ENCODE measurements at places on chromosomes 3 and 15.

DNA sequence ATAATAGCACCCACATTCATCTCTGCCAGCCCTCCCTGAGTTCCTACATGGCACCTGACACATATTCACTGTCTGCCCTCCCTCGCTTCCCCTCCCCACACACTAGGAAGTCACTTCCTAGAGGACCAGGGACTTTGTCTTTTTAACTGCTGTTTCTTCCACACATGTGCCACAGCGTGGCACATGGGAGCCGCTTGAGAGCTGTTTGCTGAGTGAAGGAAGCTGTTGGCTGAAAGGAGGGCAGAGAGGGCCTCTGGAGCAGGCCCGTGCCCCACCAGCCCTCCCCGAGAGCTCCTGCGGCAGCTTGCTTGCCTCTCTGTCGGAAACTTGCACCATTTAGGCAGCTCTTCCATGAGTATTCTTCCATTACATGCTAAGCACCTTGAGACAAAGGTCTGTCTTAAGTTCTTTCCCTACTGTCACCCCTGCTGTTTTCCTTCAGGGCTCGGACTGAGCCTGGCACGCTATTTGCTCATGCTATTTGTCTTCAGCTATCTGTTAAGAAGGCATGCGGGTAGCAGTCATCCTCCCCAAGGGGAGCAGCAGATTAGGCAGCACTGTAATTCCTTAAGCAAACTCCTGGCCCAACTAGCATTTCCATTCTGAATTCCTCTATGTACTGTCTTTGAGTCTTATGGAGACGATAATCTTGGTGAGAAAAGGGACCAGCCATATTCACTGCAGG lies 72.2 kb downstream of the CACNA1D start:
- no peak for DNase-seq

- DNase-seq: no peak
Observed at GRCh38 chr15:41985236-41986160, 13.1 kb upstream of the EHD4 start.

- DNase-seq: peak; percentile 32
Observed at GRCh38 chr15:90184119-90184785, 16.9 kb upstream of the SEMA4B start.

GRCh38 chr15:101613130-101614000 lies 38.8 kb downstream of the TM2D3 start:
- DNase-seq: no peak

DNA sequence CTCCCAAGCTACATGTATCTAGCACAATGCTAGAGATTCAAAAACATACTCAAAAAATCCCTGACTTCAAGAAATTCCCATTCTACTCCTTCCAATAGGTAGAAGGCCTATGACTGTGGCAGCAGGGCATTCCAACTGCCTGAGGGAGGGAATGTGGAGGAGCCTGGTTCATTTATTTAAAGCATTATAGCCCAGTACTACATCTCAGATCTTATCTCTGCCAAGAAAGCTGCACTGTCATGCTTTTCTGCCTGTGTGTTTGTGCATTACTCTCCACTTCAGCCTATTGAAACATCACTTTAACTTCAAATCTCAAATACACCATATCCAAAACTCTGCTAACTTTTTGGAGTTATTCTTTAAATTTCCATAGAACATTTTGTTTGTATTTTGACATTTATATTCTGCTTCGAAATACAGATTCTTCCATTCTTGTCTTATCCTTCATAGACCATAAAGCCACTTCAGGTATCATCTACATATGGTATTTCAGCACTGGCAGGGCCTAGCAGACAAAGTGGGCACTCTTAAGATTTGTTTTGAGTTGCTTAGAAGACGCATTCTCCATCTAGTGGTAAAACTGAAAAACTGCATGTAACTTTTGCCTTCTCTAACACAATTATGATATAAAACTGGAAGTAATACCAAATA lies 59.1 kb upstream of the NEDD4 start:
- DNase-seq: peak; percentile 59

- no peak for DNase-seq
Observed at GRCh38 chr15:61057376-61057775, 171.7 kb downstream of the RORA start.

- no peak for DNase-seq
Observed at GRCh38 chr15:70789213-70789612, 25.9 kb upstream of the UACA start.

Measured in CD4-positive, alpha-beta T cell treated with Interleukin-17A for 1 hour (primary cell).